Activated CD4-positive, alpha-beta T cell treated with anti-CD3 and anti-CD28 coated beads, Interleukin-10, Interleukin-2, amounts not matched to agents 100 ng/mL and 50 ng/mL, durations not matched to agents 16 hours and 8 hours (primary cell): ENCODE measurements at places on chromosomes 12 and 14.

DNA sequence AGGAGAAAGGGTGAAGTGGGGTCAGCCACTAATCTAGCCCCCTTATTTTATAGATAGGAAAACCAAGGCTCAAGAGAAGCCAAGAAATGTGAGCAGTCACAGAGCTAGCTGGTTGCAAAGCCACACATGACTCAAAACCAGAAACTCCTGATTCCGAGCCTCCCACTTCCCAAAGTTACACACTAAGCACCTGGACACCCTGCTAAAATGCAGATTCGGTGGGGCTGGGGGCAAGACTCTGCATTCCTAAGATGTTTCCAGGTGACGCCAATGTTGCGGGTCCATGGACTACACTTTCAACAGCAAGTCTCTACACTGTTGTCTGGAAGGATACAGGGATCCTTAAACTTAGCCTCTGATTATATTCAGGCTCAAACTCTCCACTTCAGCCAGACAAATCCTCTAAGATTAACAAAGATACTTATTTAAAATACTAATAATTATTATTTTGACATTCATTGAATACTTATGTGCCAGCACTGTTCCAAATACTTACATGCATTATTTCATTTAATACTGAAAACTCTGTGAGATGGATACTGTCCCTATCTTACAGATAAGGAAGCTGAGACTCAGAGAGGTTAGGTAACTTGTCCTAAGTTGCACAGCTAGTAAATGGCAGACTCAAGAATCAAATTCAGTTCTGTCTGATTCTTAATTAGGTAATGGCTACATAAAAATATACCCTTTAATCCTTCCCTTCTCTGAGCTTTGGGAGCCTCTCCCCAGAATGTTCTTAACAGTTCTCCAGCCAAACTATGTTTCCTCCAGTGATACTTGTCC, 81.4 kb downstream of the CRACR2A start:
- DNase-seq: no peak

- DNase-seq: no peak
Measured at GRCh38 chr14:34134484-34134883, 183.6 kb upstream of the EGLN3 start.

GRCh38 chr14:50766338-50766886, 64.5 kb downstream of the NIN start:
- no peak for DNase-seq

- DNase-seq: no peak
Measured at GRCh38 chr14:103699901-103700752, 15.1 kb downstream of the XRCC3 start.

GRCh38 chr14:81516986-81517797, 16.5 kb downstream of the SEL1L start:
- no peak for DNase-seq

- no peak for DNase-seq
Measured at GRCh38 chr14:92475451-92476187, 38.0 kb upstream of the RIN3 start.

GRCh38 chr14:23601424-23601823, 22.8 kb upstream of the JPH4 start:
- DNase-seq: no peak

GRCh38 chr12:569091-569676, 94.1 kb downstream of the NINJ2 start:
- DNase-seq: no peak

- DNase-seq: no peak
Measured at GRCh38 chr14:69493038-69493437, 8.5 kb downstream of the PLEKHD1 start.

DNA sequence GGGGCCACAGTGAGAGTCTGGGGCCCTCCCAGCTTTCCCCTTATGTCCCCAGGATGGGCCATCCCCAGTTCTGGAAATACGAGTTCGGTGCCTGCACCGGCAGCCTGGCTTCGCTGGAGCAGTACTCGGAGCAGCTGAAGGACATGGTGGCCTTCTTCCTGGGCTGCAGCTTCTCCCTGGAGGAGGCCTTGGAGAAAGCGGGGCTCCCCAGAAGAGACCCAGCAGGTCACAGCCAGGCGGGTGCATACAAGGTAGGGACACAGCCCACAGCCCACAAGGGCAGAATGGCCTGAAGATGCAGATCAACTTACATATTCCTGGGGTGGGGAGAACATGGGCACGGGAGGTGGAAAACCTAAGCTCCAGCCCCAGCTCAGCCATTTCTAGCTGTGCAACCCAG, 56.1 kb downstream of the DGLUCY start:
- DNase-seq: no peak

GRCh38 chr14:23696701-23697239, 60.6 kb downstream of the DHRS2 start:
- DNase-seq: no peak

DNA sequence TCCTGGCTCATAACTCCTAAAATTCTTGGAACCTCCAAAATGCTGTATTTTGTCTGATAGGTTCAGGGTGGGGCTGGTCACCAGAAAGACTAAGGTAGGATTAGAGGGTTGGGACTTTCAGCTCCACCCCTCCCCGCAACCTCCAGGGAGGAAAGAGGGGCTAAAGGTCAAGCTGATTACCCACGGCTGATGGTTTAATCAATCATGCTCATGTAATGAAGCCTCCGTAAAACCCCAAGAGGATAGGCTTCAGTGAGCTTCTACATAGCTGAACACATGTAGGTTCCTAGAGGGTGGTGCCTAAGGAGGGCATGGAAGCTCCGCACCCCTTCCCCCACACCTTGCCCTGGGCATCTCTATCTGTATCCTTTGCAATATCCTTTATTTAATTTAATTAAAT, 60.0 kb downstream of the DGLUCY start:
- no peak for DNase-seq

DNA sequence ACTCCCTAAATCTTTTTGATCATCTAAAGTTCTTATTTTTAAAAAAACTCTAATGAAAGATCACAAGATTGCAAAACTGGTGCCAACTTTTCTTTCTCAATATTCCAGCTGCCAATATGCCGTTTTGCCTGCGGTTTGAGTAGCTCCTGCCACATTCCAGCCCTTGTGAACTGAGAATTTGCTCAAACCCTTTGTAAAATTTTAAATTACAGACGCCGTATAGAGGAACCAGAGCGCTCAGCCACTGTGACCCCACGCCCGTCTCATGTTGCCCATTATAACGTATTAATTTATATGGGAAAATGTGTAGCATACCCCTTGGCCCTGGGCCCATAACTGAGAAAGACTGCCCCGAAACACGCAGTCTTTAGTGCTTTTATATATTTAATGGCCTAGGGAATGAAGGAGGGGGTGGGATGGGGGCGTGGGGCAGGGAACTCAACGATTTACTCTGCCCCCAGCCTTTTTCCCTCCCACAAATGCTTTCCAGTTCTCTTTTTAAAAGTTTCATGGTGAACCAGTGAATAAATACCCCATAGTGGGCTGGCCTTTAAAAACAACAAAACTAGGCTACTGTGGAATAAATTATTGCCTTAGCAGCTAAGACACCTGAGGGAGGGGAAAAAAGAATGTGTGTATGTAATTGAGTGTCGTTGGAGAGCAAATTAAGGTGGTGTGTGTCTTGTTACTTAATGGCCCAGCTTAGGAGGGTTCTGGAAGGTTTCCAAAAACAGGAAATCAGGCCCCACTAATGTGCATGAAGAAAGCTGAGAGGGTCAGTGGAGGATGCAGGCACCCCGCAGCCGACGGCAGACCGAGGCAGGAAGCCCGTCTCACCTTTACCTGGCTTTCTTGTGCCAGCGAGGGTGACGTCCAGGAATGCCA, 45.7 kb upstream of the RFLNA start:
- no peak for DNase-seq

DNA sequence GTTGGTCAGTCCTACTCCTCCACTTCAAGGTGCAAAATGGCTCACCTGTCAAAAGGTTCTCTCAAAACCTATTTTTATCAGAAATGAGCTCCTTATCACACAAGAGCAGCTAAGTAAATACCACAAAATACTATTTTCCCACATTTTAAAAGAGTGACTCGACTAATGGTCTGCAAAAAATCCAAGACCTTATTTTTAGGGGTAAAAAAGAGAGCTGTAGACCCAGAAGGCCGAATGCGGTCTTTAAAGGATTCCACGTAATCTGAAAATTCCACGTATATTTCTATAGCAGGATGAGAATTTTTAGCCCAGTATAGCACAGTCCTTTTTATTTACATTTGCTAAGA, 3.8 kb downstream of the C14orf93 start:
- no peak for DNase-seq

DNA sequence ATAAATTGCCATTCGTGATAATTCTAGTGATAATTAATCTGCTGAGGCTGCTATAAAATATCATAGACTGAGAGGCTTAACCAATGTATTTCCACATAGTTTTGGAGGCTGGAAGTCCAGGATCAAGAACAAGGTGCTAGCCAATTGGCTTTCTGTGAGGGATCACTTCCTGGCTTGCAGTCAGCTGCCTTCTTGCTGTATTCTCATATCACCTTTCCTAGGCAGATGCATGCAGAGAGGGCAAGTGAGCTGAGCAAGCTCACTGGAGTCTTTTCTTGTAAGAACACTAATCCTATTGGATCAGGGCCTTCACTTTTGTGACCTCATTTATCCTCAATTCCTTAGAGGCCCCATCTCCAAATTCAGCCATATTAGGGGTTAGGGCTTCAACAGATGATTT, 640.7 kb downstream of the DIO2 start:
- no peak for DNase-seq

GRCh38 chr12:123442774-123443173, 6.3 kb upstream of the RILPL2 start:
- no peak for DNase-seq

DNA sequence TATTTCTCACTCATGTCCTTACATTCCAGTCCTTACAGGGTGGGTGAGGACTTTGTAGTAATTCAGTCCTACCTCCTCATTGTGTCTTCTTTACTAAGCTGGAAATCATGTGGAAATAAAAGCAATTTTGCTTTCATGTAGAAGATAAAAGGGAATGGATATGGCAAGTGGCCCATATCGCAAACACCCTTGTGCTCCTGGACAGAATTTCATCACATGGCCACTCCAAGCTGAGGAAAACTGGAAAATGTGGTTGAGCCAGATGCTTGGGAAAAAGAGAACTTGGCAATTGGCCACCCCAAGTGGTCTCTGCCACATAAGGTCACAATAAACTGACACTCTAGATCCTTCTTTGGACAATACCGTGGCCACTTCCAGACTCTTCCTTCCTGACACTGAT, 64.2 kb upstream of the IFNG-AS1 start:
- no peak for DNase-seq

GRCh38 chr12:115661112-115661511, 616.4 kb downstream of the MED13L start:
- DNase-seq: no peak

DNA sequence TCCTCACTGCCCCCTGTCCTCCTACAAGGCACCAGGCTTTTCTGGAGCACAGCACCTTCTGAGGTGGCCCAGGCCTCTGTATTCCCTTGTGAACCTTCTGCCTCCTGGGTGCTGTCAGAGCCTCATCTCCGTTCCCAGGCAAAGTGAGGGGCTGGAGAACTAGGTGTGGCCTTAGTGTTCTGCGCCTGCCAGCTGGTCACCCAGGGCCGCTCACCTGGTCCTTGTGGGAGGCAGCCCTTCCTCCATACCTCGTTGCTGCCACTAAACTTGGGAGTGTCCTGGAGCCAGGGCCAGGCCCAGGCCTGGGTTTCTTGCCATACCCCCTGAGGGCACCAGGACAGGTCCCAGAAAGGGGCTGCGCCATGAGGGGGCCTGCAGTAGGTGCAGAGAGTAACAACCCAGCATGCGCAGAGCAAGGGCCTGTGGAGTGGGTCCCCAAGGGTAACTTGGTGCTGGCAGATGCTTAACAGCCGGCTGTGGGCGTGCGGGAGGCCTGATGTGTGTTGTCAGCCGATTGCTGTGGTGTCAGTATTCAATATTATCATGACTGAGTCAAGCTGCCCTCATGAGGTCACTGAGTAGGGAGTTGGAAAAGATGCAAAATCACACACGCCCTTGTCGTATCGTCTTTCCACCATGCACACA, 17.1 kb downstream of the OTUB2 start:
- no peak for DNase-seq

DNA sequence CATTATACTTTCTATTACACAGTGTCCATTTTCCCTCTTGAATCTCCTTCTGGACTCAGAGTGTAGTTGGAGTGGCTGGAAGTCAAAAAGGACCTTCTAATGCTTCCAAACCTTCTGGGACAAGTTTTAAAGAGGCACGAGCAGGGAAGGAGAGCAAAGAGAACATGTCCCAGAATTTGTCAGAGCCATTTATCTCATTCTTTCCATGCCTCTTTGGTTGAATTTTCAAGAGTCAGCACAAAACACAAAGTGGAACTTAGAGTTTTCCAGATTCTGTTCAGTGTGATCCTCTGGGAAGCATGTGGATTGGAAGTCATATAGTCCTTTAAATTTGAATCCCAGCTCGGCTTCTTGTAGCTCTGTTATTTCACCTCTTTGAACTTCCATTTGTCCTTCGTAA, 138.2 kb upstream of the PWP1 start:
- no peak for DNase-seq

DNA sequence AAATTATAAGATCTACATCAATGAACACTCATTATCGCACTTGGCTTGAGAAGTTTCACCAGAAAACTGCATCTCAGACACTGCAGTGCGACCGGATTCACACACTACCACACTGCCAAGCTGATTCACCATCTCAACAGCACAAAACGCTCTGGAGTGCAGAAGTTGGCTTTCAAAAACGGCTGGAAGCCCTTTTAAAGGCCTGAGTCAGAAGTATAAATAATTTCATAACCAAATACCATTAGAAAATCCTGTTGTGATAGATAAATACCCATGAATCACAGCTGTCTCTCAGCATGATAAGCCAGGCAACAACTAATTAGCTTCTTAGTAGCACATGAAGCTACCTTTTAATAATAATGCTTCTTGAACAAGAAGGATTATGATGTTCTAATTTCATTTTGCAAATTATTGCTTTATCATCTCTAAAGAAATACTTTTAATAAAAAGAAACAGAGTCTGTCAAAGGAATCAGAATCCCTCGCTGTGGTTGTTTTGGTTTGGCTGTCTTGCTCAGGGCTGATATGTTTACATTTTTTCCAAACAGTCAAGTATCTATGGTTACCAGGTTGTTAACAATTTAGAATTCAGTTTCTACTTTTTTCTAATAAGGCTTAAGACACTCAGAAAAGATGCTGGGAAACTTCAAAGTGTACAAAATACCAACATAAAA, 51.2 kb downstream of the SLC2A13 start:
- DNase-seq: no peak

- no peak for DNase-seq
Measured at GRCh38 chr12:32230613-32230993, 124.0 kb downstream of the BICD1 start.

DNA sequence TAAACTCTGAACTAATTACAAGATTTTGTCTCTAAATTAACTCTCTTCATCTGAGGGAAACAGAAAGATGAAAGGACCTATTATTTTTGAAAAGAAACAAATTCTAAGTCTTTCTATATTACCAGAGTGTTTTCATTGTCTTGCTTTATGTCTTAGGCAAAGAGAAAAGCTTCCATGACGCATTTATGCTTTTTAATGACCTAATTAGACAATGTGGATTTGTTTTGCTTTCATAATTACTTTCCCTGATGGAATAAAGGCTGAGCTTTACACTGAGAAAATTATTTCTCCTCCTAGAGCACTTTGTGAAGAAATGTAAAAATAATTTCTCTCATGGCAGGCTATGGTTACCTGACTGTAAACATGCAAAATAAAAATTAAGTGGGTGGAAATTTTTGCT, 138.0 kb upstream of the SLCO1C1 start:
- DNase-seq: no peak
